ENCODE measurements at places on chromosomes 16 and 17.

DNA sequence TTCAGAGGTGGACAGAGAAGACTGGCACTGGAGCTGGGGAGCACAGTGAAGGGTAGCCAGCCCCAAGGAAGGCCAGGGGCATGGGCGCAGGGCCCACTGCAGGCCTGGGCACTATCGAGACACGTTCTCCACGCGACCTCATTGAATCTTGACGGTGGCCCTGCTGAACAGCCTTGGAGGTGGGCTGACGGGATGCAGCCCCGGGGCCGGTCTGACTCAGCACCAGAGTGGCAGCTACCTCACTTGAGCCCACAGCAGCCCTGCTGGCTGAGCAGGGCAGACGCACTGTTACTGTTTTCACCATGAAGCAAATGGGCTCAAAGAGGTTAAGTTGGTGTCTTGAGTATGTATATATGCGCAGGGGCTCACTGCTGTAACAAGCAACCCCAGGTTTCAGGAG lies 78.8 kb upstream of the FOXF1 start:
- DNase-seq: no peak

DNA sequence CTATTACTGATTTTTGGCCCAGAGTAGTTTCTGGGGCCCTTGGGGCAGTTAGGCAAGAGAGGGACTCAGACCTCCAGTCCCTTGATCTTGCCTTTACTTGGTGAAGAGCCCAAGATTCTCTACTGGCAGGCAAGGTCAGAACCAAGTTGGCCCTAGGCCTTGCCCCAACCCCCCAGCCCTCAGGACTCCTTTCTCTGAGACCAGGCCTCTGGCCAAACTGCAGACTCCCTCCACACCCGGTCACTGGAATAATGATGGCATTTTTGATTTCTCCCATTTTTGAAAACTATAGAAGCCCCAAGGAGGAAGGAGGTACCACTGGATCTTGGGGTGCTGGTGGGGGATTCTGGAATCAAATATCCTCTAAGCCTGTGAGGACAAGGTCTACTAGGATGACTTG lies 18.0 kb upstream of the HOXB9 start:
- DNase-seq: no peak

GRCh38 chr16:14002416-14002990 lies 68.6 kb upstream of the MRTFB start:
- no peak for DNase-seq

GRCh38 chr16:19375561-19376158 lies 42.0 kb upstream of the TMC5 start:
- peak; percentile 67 for DNase-seq

- peak; percentile 22 for DNase-seq
These were observed 153.5 kb downstream of the VPS53 start for GRCh38 chr17:561116-561515.

GRCh38 chr17:48054238-48055185 lies 6.4 kb downstream of the NFE2L1 start:
- peak; percentile 51 for DNase-seq

- peak; percentile 81 for DNase-seq
These were observed at the start of gene IRX3 for GRCh38 chr16:54286366-54287130. TSS of gene IRX3 (minus strand) at chr16:54286787. CDS start at chr16:54286050, 737 bp downstream.

DNA sequence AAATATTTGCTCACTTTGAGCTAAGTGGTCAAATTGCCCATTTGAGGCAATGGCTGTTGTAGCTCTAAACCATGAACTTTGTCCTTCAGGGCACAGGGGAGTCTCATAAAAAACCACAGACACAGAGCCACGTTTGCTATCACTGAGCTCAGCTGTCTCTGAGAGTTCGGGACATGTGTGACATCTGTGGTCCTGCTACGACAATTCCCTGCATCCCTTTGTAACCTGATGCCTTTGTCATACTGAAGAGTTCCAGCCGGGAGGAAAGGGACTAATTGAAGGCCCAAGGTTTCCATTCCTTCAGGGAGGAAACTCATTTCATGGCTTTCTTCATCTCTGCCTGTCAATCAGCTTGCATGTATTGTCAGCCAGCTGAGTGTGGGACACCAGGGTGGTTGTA lies 599.4 kb upstream of the CDH5 start:
- DNase-seq: no peak

GRCh38 chr16:10879681-10880589 lies 2.9 kb downstream of the CIITA start:
- DNase-seq: no peak

- no peak for DNase-seq
These were observed 123.0 kb upstream of the RBFOX1 start for GRCh38 chr16:7209598-7209997.

- no peak for DNase-seq
These were observed 4.7 kb upstream of the CNOT1 start for GRCh38 chr16:58634265-58634802.

DNA sequence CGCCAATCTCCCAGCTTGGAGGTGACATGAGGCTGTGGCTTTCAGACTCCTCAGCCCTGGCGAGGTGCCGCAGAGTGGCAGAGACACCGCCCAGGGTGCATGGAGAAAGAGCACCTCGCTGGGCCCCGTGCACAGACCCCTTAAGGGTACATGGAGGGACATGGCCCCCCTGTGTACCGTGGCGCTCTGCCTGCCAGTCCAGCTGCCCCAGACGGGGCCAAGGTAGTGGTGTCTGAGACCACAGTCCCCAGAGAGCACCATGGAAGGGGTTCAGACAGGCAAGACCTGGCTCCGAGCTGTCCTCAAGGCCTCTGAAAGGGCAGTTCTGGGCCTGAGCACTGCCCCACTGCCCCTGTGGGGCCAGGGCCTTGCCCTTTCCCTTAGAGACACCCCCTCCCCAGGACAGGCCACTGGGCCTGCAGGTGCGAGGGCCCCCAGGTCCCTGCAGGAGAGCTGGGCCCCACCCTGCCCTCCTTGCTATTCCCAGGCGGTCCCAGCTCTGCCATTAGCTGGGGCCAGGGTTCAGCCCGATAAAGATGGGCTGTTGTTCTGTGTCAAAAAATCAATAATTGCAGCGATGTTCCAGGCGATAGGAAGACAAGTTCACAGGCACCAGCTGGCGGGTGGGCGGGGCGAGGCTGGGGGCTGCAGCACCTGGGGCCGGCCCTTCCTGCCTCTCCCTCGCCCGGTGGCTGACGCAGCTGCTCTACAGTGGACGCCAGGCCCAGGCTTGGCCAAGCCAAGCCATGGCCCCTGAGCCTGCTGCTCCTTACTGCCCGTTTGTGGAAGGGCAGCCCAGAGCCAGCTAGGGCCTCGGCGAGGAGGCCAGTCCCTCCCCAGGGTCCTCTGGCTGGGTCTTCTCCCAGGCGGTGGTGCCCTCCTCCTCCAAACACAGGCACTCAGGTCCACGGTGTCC lies 51.7 kb downstream of the ZFPM1 start:
- DNase-seq: no peak

- DNase-seq: no peak
These were observed 25.9 kb downstream of the RNF43 start for GRCh38 chr17:58391302-58391984.

DNA sequence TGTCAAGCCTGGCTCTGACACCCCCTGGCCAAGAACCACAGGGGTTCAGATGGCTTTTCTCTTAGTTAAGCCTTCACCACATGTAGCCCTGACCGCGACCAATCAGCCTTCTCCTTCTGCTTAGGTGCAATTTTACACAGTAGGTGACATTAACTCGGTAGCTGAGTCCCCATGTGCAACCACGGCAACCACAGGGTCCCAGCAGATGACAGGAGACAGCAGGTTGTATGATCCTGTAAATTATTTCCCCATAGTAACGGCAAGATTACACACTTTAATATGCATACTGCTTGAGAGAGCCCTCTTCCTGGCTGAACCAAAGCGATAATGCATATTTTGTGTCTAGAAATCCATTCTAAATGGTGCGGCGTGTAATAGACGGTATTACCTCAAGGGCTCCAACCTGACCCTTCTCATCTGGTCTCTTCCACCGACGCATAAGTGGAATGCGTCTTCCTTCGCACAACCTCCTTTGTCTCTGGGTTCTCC lies 458.7 kb upstream of the ZFHX3 start:
- no peak for DNase-seq

GRCh38 chr17:63609816-63610573 lies 9.3 kb downstream of the TACO1 start:
- no peak for DNase-seq

GRCh38 chr17:78675316-78675616 lies 98.1 kb upstream of the DNAH17 start:
- no peak for DNase-seq

DNA sequence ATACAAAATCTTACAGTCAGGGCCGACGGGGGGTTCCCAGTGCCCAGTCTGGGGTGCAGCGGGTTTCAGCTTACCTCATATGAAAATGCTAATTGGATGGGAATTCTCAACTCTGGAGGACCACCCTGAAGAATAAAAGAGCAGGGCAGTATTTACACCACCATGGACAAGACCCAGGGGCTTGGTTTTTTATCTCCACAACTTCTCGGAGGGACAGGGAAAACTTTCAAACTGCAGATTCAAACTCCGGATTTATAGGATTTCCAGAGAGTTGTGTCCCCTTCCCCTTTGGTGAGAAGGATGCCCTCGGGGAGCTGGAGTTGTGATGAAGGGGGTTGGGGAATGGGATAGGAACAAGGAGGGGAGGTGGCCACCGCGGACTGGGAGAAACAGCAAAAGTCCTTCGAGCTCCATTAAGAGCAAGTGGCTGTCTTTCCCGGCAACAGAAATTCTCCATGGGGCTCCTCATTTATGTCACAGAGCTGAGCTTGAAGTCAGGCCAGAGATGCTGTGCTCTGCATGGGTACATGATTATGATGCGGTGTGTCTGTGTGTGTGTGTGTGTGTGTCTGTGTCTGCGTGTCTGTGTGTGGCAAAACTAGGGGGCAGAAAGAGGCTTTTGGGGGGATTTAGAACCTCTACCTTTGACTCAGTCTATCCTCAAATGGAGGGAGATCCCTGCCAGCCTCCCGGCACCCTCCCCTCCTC lies 15.7 kb downstream of the FOXL1 start:
- DNase-seq: no peak

GRCh38 chr16:6897876-6898485 lies 434.7 kb upstream of the RBFOX1 start:
- no peak for DNase-seq

DNA sequence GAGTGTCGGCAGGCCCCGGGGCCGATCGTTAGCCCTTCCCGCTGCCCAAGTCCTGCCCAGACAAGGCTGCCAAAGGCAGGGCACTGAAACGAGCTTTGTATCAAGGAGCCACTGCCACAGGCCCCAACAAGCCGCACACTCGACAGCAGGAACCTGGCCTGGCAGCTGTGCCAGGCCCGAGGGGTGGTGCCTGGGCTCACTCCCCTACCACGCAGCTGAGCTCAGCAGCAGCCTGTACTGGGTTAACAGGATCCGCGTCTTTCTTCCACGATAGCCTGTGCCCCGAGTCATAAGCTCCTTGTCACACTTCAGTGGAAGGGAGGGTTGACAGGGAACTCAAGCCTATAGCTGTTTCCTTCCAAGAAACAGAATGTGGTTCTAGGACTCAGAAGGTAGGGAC lies 87.9 kb downstream of the ABR start:
- no peak for DNase-seq

- DNase-seq: no peak
These were observed 2.6 kb downstream of the SPEM3 start for GRCh38 chr17:7431231-7431630.

GRCh38 chr17:49241692-49242397 lies 11.3 kb upstream of the PHOSPHO1 start:
- DNase-seq: no peak

DNA sequence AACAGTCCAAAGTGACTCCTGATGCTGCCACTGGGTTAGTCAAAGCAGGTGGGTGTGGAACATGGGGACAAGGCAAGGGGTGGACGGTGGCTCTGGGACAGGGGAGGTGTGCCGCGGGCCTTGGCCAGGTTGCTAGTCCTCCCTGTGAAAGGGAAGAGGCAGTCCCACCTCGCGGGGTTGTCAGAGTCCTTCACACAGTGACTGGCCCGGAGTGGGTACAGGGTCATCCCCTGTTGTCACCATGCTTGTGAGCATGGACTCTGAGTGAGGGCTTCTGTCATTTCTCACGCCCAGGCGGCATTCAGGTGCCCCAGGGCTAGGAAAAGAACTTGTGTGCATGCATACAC lies 3.1 kb upstream of the ZNF469 start:
- DNase-seq: no peak

- no peak for DNase-seq
These were observed 56.4 kb upstream of the NLRP1 start for GRCh38 chr17:5640726-5641125.

- DNase-seq: no peak
These were observed 132.8 kb downstream of the RBFOX3 start for GRCh38 chr17:79478051-79478461.

DNA sequence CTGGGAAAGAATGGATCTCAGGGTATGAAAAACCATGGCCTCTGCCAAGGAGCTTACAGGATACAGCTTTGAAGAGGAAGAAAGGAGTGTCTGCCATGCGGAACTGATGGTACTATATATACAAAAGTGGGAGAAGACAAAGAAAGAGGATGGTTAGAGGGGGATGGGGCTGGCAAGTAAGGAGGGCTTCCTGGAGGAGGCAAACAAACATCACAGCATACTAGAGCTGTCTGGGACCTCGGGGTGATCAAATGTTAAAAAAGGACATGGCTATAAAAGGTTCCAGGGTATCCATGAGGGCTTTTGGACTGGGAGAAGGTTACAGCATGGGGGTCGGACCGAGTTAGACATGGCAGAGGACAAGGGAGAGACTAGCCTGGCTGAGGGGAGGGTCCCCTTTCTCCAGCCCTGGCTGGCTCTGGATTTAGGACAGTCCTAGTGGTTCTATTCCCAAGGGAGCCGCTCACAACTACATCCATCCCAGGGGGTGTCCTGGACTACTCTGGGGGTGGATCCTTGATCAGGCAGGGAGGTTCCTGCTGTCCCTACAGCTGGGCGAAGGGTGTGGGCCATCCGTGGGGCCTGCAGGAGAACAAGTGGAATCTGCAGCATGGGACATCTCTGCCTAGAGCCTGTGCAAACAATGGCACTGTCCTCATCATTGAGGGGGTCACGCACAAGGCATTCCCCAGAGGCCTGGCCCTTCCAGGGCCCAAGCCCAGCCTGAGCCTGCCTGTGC lies 12.2 kb downstream of the WNT9B start:
- no peak for DNase-seq

- DNase-seq: no peak
These were observed 25.2 kb downstream of the LYRM1 start for GRCh38 chr16:20925751-20926150.

- no peak for DNase-seq
These were observed 2.3 kb downstream of the MRPL38 start for GRCh38 chr17:75902406-75902805.

DNA sequence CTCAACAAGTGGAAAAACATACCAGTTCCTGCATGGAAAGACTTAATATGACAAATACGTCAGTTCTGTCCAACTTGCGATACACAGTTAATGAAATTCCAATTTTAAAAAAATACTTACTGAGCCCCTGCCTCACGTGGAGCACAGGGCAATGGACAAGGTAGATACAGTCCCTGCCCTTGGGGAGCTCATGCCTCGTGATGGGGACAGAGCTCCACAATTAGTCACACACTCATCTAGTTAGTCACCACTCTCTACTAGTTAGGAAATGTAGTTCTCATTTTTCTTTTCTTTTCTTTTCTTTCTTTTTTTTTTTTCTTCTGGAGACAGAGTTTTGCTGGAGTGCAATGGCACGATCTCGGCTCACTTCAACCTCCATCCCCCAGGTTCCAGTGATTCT lies 74.7 kb upstream of the CDH5 start:
- no peak for DNase-seq

GRCh38 chr17:55903028-55903690 lies 152.3 kb downstream of the PCTP start:
- DNase-seq: no peak

Data from AG08396 (cell line).